Memory B cell (primary cell): ENCODE measurements at places on chromosomes 6 and 20.

DNA sequence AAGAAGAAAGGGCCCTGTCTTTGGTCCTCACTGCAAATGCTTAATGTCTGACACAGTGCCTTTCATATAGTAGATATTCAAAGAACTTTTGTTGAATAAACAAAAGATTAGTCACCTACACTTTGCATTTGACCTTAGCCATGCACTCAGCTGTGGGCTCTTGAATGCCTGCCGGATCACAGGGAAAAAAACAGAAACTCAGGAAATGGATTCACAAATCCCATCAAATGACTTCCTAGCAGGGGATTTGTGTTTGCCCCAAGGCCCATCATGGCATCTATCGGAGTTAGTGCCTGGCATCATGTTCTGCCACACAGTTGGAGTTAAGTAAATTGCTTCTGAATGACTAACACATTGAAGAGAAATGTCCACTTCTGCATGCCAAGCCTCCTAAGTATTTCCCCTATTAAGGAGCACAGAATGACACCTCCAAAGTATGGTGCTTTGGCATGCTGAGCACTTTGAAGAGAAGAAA lies 72.3 kb upstream of the DST start:
- no peak for DNase-seq

GRCh38 chr6:124551711-124552233 lies 410.5 kb upstream of the RNF217 start:
- no peak for DNase-seq

DNA sequence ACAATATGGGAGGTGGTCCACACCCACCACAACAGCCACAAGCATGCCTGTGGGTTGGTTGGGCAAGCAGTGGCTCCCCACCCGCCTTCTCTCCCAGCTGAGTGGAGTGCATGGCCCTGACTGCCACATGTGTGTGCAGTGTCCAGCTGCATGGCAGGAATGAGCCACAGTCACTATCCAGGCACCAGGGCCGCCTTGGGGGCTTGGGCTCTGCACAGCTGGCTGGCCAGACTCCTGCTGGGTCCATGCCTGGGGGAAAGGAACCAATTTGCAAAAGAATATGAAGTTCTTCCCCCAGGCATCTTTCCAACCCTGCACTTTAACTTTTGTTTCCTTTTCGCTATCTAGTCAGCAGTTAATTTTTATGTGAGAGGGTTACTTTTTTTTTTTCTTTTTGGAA lies 11.6 kb upstream of the ASCC3 start:
- no peak for DNase-seq

GRCh38 chr6:41623330-41623729 lies 14.9 kb upstream of the MDFI start:
- no peak for DNase-seq

DNA sequence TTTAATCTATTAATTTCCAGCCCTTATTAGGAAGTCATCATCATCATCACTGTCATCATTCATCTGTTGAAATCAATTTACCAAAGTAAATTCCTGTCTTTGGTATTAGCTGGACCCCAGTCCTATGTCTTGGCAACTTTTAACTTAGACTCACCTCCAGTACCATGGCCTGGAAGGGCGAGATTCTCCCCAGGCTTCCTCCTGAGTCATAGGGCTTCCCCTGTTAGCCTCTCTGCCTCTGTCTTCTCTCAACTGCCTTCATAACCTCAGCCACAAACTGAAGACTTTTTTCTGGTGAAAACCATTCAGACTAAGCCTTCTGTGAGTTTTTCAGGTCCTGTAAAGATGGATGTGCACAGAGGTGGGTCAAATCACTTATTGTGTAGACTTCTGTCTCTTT lies 95.0 kb downstream of the NKAIN2 start:
- DNase-seq = no peak

GRCh38 chr6:132669690-132670291 lies 10.8 kb upstream of the TAAR1 start:
- peak; percentile 36 for DNase-seq
